ENCODE measurements at places on chromosomes 2 and 18.

DNA sequence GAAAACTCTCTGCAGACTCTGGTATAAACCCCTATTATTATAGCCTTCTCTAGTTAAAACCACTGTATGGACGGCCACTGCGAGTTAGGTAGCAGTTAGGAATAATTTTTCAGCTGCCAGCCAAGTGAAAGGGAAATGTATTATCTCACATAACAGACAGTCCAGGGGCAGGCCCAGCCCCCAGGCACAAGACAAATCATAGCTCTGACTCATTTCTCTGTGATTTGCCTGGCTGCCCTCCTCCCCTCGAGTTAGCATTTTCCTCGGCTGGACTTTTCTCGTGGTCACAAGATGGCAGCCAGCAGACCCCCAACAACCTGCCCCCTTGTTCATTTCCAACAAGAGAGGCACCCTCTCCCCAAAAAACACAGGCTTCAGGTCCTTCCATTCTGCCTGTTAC lies 10.5 kb downstream of the VIT start:
- DNase-seq = peak; percentile 45

DNA sequence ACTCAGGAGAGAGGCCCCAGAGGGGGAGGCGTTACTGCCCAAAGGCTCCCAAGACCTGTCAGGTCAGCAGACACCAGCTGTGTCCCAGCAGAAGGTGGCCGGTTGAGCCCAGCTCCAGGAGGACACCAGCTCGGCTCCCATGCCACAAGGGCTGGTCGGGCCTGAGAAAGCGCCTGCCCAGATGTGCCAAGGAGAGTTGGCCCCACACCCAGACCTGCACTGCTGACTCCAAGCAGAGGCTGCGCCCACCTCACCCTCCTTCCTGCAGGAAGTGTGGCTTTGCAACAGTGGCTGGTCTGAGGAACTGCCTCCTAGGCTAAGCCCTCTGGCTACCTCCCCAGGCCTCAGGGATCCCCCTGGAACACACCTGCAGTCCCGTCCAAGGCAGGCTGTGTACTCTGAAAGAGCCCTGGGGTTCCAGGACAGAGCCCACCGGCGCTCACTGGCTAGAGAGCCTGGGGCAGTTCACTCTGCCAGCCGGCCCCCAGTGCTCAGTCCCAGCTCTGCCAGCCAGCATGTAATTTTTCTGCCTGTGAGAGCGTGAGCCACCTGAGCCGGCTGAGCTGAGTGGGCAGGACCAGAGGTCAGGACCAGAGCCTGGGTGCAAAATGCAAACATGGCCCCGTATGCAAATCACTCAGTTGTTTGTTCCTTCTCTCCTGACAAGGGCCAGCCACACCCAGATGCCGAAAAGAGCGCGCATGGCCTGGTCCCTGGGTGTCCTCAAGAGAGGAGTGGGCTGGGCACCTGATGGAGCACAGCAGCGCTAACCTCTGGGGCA lies 36.9 kb upstream of the PTMA start:
- peak; percentile 29 for DNase-seq

DNA sequence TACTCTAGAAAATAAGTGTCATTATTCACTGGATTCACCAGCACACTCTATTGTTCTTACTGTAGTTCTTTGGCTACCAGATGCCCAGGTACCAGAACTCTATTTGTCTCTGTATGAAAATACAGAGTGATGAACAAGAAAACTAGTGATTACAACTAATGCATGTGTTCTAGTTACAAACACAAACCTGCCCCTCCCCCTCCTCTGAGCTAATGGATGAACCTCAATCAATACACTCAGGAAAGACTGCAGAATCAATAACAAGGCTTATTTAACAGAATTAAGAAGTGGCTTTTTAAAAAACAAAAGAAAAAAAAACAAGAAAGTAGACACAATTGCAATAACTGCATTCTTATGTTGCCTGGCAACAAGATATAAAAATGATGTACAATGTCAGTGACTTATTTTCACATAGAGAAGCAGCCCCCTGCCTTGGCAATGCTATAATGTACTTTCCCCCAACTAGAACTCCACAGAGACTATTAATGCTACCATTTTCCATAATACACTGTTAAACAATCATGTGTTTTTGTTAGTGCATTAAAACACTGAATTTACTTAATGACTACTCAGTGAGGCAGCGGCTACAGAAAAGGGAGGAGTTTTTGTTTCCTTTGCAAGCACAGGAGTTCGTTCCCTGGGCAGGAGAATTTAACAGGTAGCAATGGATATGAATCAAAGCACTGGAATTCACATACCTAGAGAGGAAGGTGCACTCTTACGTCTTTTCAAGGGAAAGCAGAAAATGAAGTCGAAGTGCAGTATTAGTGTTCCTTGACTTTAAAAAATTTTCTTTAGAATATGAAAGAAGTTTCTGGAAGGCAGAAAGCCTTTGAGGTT lies 318.8 kb upstream of the REV1 start:
- DNase-seq = peak; percentile 74

- no peak for DNase-seq
Observed at GRCh38 chr2:24969784-24970183, 2.0 kb downstream of the DNAJC27 start.

DNA sequence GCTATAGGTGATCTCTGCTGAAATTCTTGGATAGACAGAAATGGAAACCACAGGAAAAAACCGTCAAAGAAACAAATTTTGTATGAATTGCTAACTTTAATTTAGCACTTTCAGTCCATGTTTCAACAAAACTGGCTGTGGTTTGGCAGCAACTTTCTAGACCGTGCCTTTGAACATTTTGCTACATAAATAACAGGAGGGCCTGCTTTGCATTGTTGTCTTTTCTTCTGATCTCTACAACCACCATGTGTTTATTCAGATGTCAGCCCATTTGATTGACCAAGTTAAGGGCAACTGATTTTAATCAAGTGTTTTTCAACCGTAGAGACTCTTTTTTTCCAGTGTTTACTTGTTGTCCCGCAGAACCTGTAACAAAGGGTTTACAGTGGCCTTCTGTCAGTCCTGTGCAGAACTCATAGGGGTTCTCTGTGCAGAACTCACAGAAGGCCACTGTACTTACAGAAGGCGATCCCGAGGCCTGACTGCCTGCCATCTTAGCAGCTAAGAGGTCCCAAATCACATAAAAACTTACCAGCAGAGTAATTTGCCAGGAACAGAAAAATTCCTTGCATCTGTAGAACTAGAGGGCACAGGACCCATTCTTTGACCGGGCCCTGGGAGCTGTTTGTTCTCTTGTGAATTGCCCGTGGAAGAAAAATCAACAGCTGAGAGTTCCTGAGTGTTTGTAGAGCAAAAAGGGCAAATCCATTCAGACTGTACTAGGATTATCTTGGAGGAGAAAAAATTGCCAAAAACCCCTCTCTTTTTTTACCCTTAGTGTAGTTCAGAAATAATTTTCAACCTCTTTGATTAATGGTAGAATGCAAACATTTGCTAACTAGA lies 120.6 kb downstream of the PRKRA start:
- no peak for DNase-seq

DNA sequence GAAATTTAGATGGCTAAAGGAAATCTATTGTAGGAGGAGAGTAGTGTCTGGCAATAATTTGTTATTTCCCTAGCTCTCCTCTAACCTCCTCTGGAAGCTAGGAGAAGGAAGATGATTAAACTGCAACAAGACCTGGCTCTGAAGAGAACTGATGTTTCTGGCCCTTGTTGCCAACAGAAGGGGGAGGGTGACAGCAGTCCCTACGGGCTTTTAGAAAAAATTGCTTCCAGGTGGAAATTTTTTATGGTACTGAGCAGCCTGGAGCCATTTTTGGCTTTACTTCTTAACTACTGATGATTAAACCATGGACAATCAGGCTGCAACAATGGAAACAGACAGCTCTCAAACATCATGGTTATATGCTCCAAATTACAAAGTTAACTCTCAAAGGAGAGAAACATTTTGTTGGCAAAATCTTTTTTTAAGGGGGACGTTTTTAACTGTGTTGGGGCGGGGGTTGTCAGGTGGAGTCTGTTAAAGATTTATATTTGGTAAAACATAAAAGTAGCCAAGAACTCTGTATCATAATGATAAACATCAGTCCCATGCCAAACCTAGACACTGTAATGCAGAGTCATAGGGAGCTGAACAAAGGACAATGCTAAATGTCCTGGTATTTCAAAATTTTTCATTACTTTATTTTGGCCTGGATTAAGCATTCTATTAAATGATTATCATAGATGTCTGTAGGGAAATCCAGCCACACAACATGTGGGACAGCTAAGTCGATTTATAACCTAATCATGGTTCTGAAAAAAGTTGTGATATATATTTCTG lies 70.0 kb downstream of the EXOC6B start:
- no peak for DNase-seq

- no peak for DNase-seq
Observed at GRCh38 chr2:58572731-58573130, 331.6 kb upstream of the FANCL start.

DNA sequence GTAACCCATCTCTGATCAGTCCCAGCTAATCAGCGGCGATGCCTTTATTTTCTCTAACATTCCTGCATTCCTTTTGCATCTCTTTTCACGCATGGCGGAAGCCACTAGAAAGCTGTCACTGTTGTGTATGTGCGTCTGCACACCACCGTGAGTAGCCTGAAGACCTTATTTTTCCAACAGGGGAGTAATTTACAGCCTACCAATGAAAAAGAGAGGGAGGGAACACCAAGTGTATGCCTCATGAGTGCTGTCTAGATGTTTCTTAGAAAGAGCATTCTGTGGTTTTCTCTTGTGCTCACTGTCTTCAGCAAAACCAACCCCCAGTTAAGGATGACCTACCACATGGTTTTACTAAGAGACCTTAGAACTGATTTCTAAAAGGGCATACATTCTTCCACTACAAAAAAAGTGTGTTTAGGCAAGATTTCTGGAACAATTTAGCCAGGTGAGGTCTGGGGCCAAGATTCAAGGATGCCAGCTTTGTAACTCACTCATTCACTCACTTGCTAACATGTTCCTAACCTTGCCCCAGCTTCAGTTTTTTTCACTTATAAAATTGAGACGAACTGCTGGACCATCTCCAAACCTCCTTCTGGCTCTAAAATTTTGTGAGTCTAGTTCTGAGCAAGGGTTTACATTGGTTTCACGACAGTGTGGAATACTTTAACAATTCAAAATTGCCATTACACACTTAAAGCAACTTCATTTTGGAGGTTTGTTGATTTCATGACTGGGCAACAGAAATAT lies 51.4 kb downstream of the BCL2 start:
- DNase-seq = peak; percentile 87

DNA sequence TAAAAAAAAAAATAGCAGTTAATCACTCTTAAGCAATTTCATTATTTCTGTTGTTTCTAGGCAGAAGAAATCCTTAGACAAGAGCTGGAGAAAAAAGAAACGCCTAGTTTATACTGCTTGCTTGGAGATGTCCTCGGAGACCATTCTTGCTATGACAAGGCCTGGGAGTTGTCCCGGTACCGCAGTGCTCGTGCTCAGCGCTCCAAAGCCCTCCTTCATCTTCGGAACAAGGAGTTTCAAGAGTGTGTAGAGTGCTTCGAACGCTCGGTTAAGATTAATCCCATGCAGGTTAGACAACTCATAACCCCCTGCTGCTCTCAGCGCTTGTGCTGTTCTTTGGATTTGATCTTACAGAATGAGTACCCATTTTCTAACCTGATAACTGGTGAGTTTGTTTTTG lies 130.4 kb downstream of the TTC27 start:
- DNase-seq = no peak

DNA sequence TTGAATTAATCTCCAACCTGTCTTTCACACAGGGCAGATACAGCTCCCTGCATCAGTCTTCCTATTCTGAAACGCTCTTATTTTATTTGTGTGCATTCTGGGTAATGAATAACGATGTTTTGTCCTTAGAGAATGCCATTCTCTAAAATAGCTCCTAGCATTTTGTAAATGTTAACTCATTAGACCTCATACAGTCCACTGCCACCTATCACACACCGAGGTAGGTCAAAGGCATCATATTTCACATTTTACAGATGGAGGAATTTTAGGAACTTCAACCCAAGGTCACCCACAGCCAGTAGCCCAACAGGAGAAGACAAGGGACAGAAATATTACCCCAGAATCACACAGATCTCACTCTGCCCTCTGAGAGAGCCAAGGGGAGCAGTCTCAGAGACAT lies 455.4 kb upstream of the GYPC start:
- no peak for DNase-seq

DNA sequence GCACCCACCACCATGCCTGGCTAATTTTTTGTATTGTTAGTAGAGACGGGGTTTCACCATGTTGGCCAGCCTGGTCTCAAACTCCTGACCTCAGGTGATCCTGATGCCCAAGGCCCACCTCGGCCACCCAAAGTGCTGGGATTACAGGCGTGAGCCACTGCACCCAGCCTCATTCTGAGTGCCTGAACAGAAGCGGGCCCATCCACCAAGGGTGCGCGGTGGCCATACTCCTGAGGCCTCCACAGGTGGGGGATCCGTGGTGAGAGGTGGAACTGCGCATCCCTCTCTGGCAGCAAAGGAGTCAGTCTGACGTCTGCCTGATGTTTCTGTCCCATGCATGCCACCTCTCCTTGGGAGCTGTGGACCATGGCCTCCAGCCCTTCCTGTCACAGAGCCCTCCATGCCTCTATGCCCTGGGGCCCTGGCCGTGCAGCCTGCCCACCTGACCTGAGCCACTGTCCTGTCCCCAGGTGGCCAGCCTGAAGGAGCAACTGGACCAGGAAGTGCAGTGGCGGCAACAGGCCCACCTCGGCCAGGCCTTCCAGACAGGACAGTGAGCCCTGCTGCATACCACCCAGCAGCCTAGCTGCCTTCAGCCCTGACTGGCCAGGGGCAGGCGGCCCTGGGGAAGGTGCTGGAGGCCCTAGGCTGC lies 7.6 kb upstream of the SNED1 start:
- no peak for DNase-seq

DNA sequence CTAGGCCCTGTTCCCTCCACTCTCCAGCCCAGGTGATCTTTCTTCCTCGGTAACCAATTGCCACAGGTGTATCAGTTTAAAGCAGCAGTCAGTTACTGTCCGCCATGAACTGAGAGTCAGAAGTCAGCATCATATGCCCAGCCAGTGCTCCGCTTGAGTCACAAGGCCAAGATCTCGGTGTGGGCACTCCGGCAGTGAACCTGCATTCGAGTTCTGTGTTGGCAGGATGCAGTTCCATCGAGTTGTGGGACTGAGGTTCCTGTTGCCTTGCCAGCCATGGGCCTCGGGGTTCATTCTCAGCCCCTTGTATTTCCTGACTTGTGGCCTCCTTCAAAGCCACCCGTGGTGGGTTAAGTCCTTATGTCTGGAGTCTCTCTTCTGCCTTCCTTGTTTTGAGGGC lies 3.1 kb upstream of the TMEM185B start:
- DNase-seq = no peak

DNA sequence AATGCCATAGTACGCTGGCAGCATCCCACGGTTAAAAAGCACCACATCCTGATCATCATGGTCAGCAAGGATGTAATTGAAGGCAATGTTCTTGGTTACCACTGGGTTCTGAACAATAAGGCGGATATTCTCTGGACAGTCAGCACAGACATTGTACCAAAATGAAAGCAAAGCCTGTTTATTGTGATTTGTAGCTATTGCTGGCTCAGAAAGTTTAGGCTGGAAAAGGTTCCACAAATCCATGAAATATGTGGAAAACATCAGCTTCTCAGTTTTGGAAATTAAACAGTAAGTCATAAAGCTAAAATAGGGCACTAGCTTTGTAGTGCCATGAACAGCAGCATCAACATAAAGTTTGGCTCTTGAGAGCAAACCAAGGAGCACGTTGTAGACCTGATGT lies 52.2 kb downstream of the C2orf74 start:
- DNase-seq = no peak

GRCh38 chr2:161992531-161992930 lies 81.5 kb downstream of the DPP4 start:
- no peak for DNase-seq
